ENCODE measurements at places on chromosomes 11 and 22. TPM values are rescaled to one million over a fixed set of nuclear protein-coding genes. Genes with fewer than 3 reads are reported as not detected.

OOSP3 gene
- not detected for total RNA-seq

MUC6 gene
- total RNA-seq, result not detected

PLEKHB1 gene
- 1.0 TPM for total RNA-seq

COPB1 gene
- total RNA-seq, result 134 TPM

APOL4 gene
- 21.4 TPM for total RNA-seq

LRRC56 gene
- total RNA-seq, result under 0.01 TPM
